Naive thymus-derived CD4-positive, alpha-beta T cell (primary cell): ENCODE measurements at places on chromosomes 7 and 10. TPM values are rescaled to one million over a fixed set of nuclear protein-coding genes. Genes with fewer than 3 reads are reported as not detected.

PRLHR gene
- total RNA-seq = not detected

DNA sequence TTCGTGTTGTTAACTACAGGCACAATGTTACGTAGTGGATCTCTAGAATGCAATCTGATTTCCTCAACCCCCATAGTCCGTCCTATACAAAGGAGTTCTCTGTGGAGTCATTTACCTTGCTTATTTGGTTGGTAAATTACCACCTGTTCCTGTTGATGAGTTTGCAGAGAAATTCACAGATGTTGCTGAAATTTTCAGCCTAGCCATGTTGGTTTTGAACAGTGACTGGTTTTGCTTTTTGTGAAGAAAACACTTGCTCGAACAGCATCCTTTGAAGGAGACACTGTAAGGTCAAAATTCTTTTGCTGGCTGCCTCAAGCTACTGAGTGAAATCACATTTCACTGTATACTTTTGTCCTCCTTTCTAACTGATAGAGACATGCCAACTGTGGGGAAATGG, 15.4 kb upstream of the PRKCQ start:
- peak overlapping the region; percentile 94 for H3K27ac ChIP-seq
- H3K4me3 ChIP-seq = peak overlapping the region; percentile 26
- no peaks in the 10 kb centered on the region for H3K36me3 ChIP-seq
- no peak for DNase-seq

DNA sequence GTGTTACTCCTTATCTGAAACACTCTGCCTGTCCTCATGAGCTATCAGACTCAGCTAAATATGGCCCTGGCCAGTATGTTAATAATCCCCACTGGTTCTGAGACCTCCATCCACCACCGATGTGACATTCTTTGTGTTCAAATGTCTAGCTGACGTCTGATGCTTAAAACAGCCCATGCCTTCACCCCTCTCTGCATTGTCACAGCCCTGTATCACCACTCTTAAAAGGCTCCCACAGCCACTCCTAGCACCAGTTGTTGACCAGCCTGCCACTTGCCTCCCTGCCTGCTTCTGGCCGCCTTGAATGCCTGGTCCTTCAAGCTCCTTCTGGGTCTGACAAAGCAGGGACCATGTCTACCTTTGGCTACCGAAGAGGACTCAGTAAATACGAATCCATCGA, at the start of gene LMOD2:
Gene LMOD2, plus strand, starts transcription at position 253 of the 400 bp plus-strand sequence. Its CDS starts 98 bp downstream, at position 351.
- H3K4me3 ChIP-seq = no peak within 1 kb of the TSS
- H3K4me1 ChIP-seq = no peaks in the 10 kb centered on the region
- H3K27me3 ChIP-seq = no peaks in the 10 kb centered on the region

DNA sequence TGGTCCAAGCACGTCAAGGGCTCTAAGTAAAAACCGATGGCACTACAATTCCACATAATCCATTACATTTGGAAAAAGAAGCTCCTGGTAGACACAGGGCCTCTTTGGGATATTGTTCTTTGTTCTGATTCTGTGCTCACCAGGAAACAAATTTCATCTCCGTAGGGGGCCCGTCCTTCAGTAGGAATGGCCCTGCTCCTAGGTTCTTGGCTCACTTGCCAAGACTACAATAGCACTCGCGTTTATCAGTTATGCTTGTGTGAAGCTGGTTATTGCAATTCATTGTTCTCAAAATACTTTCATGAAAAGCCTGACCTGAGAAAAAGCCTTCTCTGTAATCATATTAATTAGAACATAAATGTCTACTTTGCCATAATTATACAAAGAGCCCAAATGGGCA, 10.3 kb upstream of the ZC3HAV1L start:
- H3K4me1 ChIP-seq = peaks cover 36% of the 10 kb centered on the region
- H3K36me3 ChIP-seq = peaks cover 20% of the 10 kb centered on the region
- H3K27me3 ChIP-seq = no peaks in the 10 kb centered on the region

DNA sequence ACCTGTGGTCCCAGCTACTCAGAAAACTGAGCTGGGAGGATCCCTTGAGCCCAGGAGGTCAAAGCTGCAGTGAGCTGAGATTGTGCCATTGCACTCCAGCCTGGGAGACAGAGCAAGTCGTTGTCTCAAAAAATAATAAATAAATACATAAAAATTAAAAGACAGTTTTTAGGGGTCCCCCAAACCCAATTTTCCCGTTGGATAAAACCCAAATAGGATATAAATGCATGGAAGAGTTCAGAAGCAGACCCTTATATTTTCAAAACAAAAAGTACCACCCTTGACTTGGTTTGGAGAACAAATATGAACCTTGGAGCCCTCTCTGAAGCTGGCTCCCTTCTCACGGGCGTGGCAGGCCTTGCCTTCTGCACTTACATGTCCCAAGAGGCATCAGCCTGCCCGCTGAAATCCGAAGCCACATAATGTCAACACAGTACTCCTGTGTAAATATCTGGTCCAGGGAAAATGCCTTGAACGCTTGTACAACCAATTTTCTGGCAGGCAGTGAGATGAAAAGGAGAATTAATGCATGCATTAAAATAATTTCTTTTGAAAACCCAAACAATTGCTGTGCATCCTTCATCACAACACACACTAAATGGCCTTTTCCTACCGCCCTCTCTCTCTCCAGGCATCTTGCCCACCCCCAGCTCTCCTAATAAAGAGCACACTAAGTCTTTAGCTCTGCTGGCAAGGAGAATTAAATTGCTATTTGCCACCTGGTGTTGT, 46.4 kb upstream of the PARD3 start:
- no peaks in the 10 kb centered on the region for H3K36me3 ChIP-seq
- no peaks in the 10 kb centered on the region for H3K27me3 ChIP-seq
- no peak overlapping the region for H3K27ac ChIP-seq
- no peaks in the 10 kb centered on the region for H3K4me1 ChIP-seq
- no peak overlapping the region for H3K4me3 ChIP-seq

- no peak for DNase-seq
- no peaks in the 10 kb centered on the region for H3K36me3 ChIP-seq
- H3K4me3 ChIP-seq = no peak overlapping the region
- H3K4me1 ChIP-seq = no peaks in the 10 kb centered on the region
- no peak overlapping the region for H3K27ac ChIP-seq
Observed at GRCh38 chr10:25815236-25815635, 118.8 kb upstream of the MYO3A start.

DNA sequence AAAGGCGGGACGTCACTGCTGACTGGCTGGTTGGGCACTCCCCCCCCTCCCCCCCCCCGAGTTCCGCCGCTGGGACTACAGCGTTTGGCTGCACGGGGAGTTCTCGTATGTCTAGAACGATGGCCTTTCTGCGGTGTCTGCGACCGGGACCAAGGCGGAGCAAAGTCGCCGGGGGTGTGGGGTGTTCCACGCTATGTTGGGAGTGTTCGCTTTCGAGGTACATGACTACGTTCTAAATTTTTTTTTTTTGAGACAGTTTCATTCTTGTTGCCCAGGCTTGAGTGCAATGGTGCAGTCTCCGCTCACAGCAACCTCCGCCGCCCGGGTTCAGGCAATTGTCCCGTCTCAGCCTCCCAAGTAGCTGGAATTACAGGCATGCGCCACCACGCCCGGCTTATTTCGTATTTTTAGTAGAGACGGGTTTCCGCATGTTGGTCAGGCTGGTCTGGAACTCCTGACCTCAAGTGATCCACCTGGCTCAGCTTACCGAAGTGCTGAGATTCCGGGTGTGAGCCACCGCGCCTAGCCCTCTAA, 573 bp upstream of the IDI1 start:
- H3K4me1 ChIP-seq = peaks cover 41% of the 10 kb centered on the region
- no peak for DNase-seq
- H3K27me3 ChIP-seq = no peaks in the 10 kb centered on the region
- H3K27ac ChIP-seq = peak overlapping the region; percentile 99
- H3K4me3 ChIP-seq = peak overlapping the region; percentile 89

DNA sequence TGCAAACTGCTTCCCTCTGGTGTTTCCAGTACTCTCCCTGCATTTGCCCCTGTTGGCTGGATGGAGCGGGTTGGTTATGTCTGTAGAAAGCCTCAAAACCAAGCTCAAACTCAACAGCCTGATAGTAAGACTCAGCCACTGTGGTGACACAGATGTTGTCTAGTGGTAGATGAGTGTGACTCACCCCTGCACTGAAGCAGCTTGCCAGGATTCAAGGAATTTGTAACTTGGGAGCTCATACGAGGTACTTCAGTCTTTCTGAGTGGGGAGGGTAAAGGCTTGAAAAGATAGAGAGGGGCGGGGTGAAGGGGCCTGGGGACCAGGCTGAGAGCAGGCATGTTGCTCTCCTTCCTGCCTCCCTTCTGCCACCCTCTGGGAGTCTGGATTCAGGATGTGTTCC, 22.9 kb upstream of the AQP1 start:
- H3K4me3 ChIP-seq = no peak overlapping the region
- H3K27ac ChIP-seq = no peak overlapping the region
- no peaks in the 10 kb centered on the region for H3K4me1 ChIP-seq

GRCh38 chr10:122494833-122495232, 33.5 kb downstream of the HTRA1 start:
- no peak for DNase-seq
- H3K27ac ChIP-seq = no peak overlapping the region
- H3K36me3 ChIP-seq = no peaks in the 10 kb centered on the region
- no peak overlapping the region for H3K4me3 ChIP-seq
- H3K4me1 ChIP-seq = no peaks in the 10 kb centered on the region
- no peaks in the 10 kb centered on the region for H3K27me3 ChIP-seq

- no peaks in the 10 kb centered on the region for H3K27me3 ChIP-seq
- no peak for DNase-seq
- H3K4me3 ChIP-seq = no peak overlapping the region
- peak overlapping the region; percentile 9 for H3K27ac ChIP-seq
- peaks cover 18% of the 10 kb centered on the region for H3K4me1 ChIP-seq
- H3K36me3 ChIP-seq = peaks cover 54% of the 10 kb centered on the region
Observed at GRCh38 chr10:103448746-103449145, 3.4 kb downstream of the CALHM2 start.

DNA sequence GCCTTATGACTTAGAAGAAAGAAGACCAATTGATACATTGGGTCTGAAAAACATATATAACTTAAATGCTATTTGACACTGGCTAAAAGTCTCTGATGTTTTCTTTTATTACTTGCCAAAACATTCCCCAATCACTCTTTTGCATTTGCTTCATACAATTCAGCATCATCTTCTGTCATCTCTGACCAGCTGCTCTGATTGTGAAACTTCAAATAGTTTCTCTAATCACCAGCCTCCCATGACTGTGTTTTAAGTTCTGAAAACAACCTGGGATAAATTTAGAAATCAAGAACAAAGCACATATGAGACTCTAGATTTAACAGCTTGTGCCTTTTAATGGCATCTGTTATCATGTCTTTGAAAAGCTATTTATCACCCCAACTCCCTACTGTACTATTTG, 208.4 kb upstream of the KCND2 start:
- DNase-seq = no peak
- H3K27me3 ChIP-seq = no peaks in the 10 kb centered on the region
- H3K4me1 ChIP-seq = no peaks in the 10 kb centered on the region
- no peak overlapping the region for H3K27ac ChIP-seq
- no peaks in the 10 kb centered on the region for H3K36me3 ChIP-seq

- H3K36me3 ChIP-seq = no peaks in the 10 kb centered on the region
- no peak overlapping the region for H3K27ac ChIP-seq
- no peak overlapping the region for H3K4me3 ChIP-seq
- H3K4me1 ChIP-seq = no peaks in the 10 kb centered on the region
- H3K27me3 ChIP-seq = no peaks in the 10 kb centered on the region
- DNase-seq = no peak
Observed at GRCh38 chr10:77605466-77605865, 32.1 kb downstream of the KCNMA1 start.

DNA sequence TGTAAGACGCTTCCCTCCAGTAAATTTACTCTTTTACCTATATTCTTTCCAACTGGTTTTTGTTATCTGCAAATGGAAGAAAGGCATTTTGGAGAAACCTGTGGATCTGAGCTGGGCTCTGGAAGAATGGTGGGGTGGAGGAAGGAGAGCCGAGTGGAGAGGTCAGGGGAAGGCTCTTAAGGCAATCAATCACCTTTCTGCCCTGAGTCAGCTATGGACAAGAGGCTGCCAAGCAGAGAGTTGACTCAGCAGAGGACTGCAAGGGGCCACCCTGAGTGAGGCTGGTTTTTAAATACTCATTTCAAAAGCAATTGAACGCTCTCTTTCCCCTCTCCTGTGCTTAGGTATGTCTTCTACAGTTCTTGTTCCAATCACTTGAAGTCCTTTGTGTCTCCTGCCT, 81.8 kb downstream of the SPAG6 start:
- H3K27ac ChIP-seq = no peak overlapping the region
- no peaks in the 10 kb centered on the region for H3K4me1 ChIP-seq
- no peak overlapping the region for H3K4me3 ChIP-seq
- DNase-seq = no peak

PNLIPRP2 gene
- total RNA-seq = not detected

GRCh38 chr7:128909625-128910568, 612 bp downstream of the KCP start:
- no peaks in the 10 kb centered on the region for H3K27me3 ChIP-seq
- no peak overlapping the region for H3K4me3 ChIP-seq
- no peaks in the 10 kb centered on the region for H3K4me1 ChIP-seq
- H3K36me3 ChIP-seq = no peaks in the 10 kb centered on the region
- no peak overlapping the region for H3K27ac ChIP-seq

- no peaks in the 10 kb centered on the region for H3K4me1 ChIP-seq
- no peaks in the 10 kb centered on the region for H3K36me3 ChIP-seq
- no peak overlapping the region for H3K27ac ChIP-seq
- no peak overlapping the region for H3K4me3 ChIP-seq
Observed at GRCh38 chr7:12565873-12566272, 4.6 kb upstream of the SCIN start.

WDR86 gene
- total RNA-seq = 0.31 TPM in 1 of 2 replicates, not detected in the other

GRCh38 chr7:156780724-156781455, 112.1 kb downstream of the LMBR1 start:
- DNase-seq = no peak
- H3K27me3 ChIP-seq = no peaks in the 10 kb centered on the region
- no peaks in the 10 kb centered on the region for H3K4me1 ChIP-seq
- no peak overlapping the region for H3K27ac ChIP-seq
- no peak overlapping the region for H3K4me3 ChIP-seq

GRCh38 chr7:20529260-20529659, 86.2 kb upstream of the ABCB5 start:
- no peaks in the 10 kb centered on the region for H3K4me1 ChIP-seq
- no peaks in the 10 kb centered on the region for H3K27me3 ChIP-seq
- no peak for DNase-seq
- no peaks in the 10 kb centered on the region for H3K36me3 ChIP-seq
- H3K27ac ChIP-seq = no peak overlapping the region
- no peak overlapping the region for H3K4me3 ChIP-seq

GRCh38 chr7:70042533-70042932, 444.3 kb downstream of the AUTS2 start:
- no peaks in the 10 kb centered on the region for H3K4me1 ChIP-seq
- H3K27me3 ChIP-seq = no peaks in the 10 kb centered on the region
- DNase-seq = no peak
- H3K4me3 ChIP-seq = no peak overlapping the region
- H3K27ac ChIP-seq = no peak overlapping the region

- no peak overlapping the region for H3K4me3 ChIP-seq
- no peaks in the 10 kb centered on the region for H3K27me3 ChIP-seq
- H3K36me3 ChIP-seq = no peaks in the 10 kb centered on the region
- no peaks in the 10 kb centered on the region for H3K4me1 ChIP-seq
Observed at GRCh38 chr7:34338961-34339526, 319.0 kb upstream of the NPSR1 start.

- H3K4me1 ChIP-seq = no peaks in the 10 kb centered on the region
- no peak for DNase-seq
- H3K36me3 ChIP-seq = no peaks in the 10 kb centered on the region
- H3K27me3 ChIP-seq = no peaks in the 10 kb centered on the region
Observed at GRCh38 chr7:42765931-42766330, 145.9 kb downstream of the C7orf25 start.

GRCh38 chr10:26430641-26431163, 7.4 kb upstream of the APBB1IP start:
- no peaks in the 10 kb centered on the region for H3K4me1 ChIP-seq
- H3K27ac ChIP-seq = no peak overlapping the region
- H3K4me3 ChIP-seq = no peak overlapping the region
- H3K27me3 ChIP-seq = no peaks in the 10 kb centered on the region
- H3K36me3 ChIP-seq = no peaks in the 10 kb centered on the region
